Epithelial cell of esophagus (primary cell): ENCODE measurements at places on chromosomes 3 and 15.

DNA sequence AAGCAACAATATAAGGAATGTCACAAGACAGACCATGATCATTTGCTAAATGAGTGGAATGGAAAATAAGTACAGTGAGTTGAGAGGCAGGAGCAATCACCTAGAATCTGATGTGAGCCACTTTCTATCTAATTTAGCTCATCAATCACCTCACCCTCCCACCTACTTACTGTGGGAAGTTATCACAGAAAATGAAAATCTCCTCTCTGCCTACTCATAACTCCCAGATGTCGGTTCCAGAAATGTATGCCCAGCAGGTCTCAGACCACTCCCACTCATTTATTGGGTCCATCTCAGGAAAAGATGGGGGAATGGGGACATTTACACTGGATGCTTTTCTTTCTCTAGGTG lies 270.9 kb downstream of the FHIT start:
- DNase-seq: no peak

- peak; percentile 89 for DNase-seq
Measured at GRCh38 chr3:99394831-99395778, 243.3 kb upstream of the COL8A1 start.

DNA sequence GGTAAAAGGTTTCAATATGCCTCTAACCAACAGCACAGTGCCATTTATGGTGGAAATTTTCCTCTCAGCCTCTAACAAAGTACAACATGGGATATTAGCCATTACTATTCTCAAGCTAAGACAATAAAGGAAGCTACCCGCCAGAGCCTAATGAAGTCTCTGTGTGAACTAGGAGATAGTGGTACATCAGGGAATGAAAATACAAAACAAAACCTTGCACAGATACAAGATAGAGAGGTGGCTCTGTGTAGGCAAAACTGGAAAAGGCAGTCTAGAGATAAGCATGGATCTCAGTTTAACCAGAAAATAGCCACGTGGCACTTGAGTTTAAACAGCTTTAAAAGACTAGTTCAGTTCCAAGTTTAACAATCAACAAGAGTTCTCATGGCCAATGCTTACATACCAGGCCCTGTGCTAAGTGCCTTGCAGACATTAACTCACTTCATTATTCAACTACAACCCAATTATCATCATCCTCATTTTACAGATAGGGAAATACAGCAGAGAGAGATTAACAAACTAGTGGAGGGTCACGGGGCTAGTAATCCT lies 279.3 kb downstream of the IGSF11 start:
- no peak for DNase-seq

GRCh38 chr3:97711654-97712053 lies 52.9 kb upstream of the ARL6 start:
- peak; percentile 41 for DNase-seq

DNA sequence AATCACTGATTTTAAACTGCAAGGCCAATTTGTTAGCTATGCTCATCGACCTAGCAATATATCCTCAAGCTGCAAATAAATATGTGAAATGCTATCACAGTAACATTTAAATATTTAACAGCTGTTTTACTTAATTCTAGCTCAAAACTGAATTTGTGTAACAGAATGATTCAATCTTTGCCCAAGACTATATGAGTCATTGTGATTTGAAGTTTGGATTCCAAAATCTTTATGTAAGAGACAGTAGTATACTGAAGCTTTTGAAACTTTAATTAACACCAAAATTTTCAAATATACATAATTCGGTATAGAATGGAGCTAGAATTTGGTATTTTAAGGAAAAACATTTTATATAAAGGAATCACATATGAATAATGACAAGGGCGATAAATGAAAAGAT lies 603.0 kb upstream of the ROBO2 start:
- no peak for DNase-seq

DNA sequence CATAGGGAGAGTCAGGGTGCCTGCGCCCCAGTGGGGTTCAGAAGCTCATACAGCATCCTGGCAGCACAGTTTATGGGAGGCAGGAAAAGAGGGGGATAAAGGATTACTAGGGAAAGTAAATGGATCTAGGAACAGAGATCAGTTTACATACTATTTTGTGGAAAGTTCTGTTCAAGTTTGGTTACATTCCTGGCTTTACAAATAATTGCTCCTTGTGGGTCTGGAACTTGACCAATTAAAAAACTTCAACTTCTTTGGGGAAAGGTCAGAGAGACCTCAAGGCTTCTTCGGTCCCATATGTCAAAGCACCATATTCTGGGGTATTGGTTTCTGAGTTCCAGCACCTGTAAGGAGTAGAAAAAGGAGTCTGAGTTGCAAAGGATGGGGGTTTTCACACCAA lies 64.1 kb downstream of the ZDHHC19 start:
- DNase-seq: no peak

GRCh38 chr3:160458151-160458550 lies 8.6 kb upstream of the TRIM59 start:
- no peak for DNase-seq

- DNase-seq: peak; percentile 95
Measured at GRCh38 chr15:47803767-47804166, 86.5 kb downstream of the SEMA6D start.

GRCh38 chr3:12461097-12461649 lies 23.1 kb upstream of the TSEN2 start:
- DNase-seq: no peak

DNA sequence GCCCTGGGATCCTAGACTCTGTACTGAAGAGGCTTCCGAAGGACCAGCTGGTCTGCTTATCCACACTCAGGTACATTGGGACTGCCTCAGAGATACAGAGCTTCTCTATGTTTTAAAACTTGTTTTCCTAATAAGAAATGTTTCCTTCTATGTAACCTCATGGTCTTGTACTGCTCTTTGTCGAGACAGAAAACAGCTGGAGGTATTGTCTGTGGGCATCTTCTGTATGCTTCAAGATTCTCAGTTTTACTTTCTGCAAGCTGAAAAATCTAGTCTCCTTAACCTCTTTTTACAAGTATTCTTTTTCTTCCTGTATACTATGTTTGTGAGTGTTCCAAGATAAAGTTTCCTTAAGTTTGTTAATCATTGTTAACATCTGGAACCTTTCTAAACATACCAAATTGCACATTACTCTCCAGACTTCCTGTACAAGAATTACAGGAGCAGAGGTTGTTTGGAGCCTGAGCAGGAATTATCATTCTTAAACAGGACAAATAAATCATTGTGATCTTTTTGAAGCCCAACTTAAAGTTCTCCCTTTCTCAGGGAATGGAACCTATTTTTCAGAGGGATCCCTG lies 358.3 kb upstream of the CFAP20DC start:
- DNase-seq: no peak

DNA sequence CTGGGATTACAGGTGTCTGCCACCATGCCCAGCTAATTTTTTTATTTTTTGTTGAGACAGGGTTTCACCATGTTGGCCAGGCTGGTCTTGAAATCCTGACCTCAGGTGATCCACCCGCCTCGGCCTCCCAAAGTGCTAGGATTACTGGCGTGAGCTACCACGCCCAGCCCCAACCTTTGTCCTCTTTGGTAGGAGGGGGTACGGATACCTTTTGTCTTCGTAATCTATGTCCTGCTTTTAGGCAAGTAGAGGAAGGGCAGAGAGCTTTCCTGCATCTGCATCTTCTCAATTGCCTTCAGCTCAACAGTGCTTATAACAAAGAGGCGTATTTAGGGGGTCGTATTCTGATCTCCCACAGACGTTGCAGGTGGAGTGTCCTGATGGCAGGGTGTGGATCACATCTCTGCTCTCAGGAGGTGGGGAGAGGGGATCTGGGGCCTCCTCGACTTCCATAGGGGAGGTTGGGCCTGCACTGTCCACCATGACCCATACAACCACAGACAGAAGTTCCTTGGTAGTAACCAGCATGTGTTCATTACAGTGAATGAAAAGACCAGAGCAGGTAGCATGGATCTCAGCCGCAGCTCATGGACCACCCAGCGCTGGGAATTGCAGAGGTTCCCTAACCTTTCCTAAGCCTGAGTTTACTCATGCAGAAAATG lies 21.4 kb upstream of the KCTD6 start:
- no peak for DNase-seq

DNA sequence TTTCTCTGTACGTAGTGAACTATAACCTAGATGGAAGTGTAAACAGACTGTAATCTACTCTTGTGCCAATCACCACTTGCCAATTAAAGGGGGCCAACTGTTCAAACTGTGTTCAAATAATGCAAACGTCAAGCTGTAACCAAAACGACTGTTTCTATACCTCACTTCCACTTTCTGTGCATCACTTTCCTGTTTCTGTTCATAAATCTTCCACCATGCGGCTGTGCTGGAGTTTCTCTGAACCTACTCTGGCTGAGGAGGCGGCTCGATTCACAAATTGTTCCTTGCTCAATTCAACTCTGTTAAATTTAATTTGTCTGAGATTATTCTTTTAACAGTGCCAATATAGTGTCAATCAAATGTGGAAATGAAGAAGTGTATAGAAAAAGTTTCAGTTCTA lies 206.7 kb upstream of the TBC1D5 start:
- DNase-seq: no peak

- DNase-seq: no peak
Measured at GRCh38 chr15:77525400-77525811, 104.7 kb downstream of the HMG20A start.

DNA sequence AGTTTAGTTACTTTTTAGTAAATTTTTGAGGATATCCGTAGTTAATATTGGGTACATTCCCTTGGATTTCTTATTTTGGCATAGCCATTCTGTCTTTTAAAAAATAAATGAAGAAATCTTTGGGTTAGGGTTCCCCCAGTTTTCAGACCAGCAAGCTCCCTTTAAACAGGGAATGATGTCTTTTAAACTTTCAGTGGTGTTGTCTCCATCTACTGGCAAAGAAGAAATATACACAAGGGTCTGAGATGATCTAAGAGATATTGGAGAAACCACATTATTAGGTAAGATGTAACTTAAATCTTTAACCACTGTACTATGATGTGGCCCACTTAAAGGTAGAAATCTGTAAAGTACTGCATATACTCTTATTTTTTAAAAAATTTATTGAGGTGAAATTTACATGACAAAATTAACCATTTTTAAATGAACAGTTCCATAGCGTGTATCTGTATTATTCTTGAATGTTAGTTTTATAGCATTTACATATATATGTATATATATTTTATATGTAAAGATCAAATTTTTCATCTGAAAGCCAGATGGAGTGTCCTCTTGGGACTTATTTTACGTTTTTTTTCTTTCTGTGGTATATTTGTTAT lies 35.1 kb upstream of the EIF3J start:
- DNase-seq: peak; percentile 48

- no peak for DNase-seq
Measured at GRCh38 chr3:186374376-186374775, 12.3 kb upstream of the DGKG start.

- DNase-seq: peak; percentile 72
Measured at GRCh38 chr3:188595890-188596376, 442.0 kb downstream of the LPP start.

GRCh38 chr3:73144276-73144675 lies 82.8 kb downstream of the EBLN2 start:
- DNase-seq: no peak

DNA sequence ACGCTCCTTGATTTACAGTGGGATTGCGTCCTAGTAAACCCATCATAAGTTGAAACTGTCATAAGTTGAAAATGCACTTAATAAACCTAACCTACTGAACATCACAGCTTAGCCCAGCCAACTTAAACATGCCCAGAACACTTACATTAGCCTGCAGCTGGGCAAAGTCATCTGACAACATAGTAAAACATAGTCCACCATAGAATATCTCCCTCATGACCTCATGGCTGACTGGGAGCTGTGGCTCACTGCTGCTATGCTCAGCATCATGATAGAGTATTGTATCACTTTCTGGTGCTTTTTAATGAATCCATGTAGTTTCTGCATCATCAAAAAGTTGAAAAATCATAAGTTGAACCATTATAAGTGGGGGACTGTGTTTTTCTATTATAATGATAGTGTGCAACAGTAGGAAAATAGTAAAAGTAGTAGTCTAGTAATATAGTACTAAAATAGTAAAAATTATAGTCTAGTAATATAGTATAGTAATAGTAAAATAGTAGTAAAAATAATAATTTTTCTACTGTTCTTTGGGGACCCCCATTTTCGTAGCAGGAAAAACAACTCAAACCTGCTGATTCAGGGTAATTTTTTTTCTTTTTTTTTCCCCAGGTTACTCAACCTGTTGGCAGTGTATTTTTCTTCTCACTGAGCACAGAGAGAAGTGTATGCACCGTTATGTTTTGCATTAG lies 233.5 kb downstream of the MYRIP start:
- DNase-seq: peak; percentile 30
